ENCODE measurements at places on chromosomes 11 and 22.

- peak; percentile 53 for DNase-seq
These were observed 55.7 kb downstream of the MYH9 start for GRCh38 chr22:36331912-36332622.

- DNase-seq = peak; percentile 66
These were observed 20.5 kb downstream of the UBE2L3 start for GRCh38 chr22:21587803-21588611.

- DNase-seq = no peak
These were observed 214.0 kb downstream of the BRD1 start for GRCh38 chr22:49613511-49614270.

GRCh38 chr11:35485656-35486322 lies 39.6 kb downstream of the PAMR1 start:
- DNase-seq = peak; percentile 82

- no peak for DNase-seq
These were observed 420 bp upstream of the TRIM44 start for GRCh38 chr11:35662061-35662648.

DNA sequence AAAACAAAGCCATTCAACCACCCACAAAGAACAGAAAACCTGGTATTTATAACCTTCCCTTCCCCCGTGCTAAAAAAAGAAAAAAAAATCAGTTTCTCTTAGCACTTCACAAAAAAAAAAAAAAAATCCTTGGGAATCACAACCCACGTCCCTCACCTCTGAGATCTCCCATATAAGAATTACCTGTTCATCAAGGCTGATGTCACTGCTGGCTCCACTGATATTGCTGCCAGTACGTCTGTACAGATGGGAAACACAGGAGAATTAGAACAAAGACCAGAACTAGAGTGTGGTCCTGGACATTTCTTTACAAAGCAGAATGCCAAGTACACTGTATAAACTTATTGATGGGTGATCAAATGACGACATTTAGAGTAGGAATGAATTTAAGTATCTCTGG lies 14.9 kb downstream of the OSBP start:
- DNase-seq = no peak

DNA sequence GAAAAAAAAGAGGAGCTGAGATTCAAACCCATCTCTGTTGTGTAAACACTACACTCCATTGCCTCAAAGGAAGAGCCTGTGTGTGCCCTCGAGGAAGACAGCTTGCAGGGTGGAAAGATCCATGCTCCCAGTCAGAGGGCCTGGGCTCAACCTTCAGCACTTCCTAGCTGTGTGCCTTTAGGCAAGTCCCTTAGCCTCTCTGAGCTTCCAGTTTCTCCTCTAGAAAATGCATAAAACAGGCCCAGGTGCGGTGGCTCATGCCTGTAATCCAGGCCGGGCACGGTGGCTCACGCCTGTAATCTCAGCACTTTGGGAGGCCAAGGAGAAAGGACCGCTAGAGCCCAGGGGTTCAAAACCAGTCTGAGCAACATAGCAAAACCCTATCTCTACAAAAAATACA lies 4.6 kb upstream of the ARFGAP2 start:
- no peak for DNase-seq

GRCh38 chr11:47573321-47573720 lies 5.4 kb downstream of the KBTBD4 start:
- no peak for DNase-seq

GRCh38 chr22:41310336-41310735 lies 9.0 kb downstream of the ZC3H7B start:
- DNase-seq = no peak

- DNase-seq = no peak
These were observed 1103.5 kb upstream of the CCDC90B start for GRCh38 chr11:84389696-84390095.

GRCh38 chr11:11822946-11823345 lies 18.8 kb upstream of the USP47 start:
- DNase-seq = no peak

GRCh38 chr11:122750049-122750448 lies 88.3 kb upstream of the CRTAM start:
- DNase-seq = no peak

- no peak for DNase-seq
These were observed 39.4 kb downstream of the SIK3 start for GRCh38 chr11:117058761-117059261.

DNA sequence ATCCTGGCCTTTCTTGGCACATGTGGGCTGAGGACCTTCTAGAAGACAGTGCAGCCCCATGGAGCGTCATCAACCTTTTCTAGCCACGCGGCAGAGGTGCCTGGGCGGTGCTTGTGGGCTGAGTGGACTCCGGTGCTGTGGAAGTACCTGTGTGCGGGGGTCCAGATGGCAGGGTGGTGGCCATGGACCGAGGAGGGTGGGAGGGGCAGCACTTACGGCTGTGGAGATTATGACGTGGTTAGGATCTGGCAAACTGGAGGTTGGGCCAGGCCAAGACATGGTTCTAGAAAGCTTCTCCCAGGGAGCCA lies 2.0 kb downstream of the TUB start:
- DNase-seq = no peak

DNA sequence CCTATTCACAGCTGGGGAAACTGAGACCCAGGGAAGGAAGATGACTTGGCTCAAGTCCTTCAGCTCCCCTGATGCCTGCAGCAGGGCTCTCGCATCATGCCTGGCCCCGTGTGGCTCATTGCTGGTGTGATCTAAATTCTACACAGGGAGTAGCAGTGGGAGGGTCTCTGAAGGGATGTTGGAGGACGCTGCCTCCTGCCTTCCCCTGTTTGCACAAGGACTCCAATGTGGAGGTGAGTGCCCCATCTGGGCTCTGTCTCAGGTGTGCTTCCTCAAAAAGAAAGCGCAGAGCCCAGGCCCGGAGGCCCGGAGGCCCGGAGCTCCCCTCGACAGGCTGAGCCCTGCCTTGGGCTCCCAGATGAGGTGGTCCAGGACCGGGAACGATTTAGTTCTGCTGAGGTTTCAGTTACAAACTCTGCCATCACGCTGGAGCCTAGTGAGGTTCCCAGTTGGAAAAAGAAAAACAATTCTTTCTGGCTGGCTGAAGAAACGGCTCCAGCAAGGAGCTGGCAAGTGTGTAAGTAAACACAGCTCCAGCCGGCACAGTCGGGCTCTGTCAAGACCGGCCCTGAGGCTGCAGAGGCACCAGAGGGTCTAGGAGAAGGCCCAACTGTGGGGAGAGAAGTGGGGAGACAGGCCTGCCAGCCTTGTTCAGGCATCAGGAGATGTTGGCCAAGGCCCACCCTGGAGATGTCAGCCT lies 49.8 kb downstream of the NAT10 start:
- DNase-seq = no peak

GRCh38 chr22:40377931-40378330 lies 7.5 kb downstream of the SGSM3 start:
- DNase-seq = no peak

DNA sequence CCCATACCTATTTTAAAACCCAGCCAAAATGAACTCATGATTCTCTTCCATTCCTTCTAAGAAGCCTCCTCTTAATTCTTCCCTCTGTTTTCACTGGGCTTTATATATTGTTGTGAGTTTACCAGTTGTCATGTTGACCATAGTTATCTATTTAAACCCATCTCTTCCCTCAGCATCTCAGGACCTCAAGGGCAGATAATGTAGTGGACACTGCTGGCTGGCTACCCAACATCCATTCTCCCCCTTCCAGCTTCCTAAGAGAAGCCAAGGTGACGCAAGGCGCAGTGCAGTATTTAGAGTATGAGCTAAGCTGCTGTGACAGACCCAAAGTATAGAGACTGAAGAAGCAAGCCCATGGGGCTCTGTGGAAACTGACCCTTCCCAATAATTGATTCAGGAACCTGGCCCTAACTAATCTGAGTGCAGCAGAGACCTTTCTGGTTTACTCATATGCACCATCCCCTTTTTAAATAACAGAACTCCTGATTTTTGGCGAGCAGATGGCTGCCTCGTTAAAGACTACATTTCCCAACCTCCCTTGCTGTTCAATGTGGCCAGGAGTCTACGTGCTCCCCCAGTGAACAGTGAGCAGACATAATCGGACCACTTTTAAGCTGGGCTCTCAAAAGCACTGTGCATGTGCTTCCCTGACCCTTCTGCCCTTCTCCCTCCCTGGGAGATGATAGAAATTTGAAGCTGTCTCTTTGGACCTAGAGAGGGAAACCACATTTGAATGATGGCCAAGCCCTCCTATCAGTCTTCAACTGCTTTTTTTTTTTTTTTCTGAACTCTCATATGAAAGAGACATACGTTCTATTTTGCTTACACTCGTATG lies 28.1 kb upstream of the CREB3L1 start:
- DNase-seq = no peak

DNA sequence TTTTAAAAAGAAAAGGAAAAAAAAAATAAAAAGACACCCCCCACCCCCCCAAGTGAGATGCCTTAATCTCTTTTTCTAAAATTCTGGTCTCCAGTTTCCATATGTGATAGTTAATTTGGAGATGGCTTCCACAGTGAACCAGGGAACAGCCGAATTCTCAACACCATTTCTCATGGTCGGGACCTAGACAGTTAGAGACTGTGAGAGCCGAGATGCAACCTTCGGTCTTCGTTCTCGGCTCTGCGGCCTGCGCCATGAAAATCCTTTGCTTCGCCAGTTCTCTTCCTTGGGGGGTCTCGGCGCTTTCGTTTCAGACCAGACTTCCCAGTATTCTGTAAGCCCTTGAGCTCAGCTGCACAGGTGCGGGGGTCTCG lies 723 bp downstream of the CACNG2 start:
- no peak for DNase-seq

- no peak for DNase-seq
These were observed 104.0 kb upstream of the TOP3B start for GRCh38 chr22:22086501-22087158.

DNA sequence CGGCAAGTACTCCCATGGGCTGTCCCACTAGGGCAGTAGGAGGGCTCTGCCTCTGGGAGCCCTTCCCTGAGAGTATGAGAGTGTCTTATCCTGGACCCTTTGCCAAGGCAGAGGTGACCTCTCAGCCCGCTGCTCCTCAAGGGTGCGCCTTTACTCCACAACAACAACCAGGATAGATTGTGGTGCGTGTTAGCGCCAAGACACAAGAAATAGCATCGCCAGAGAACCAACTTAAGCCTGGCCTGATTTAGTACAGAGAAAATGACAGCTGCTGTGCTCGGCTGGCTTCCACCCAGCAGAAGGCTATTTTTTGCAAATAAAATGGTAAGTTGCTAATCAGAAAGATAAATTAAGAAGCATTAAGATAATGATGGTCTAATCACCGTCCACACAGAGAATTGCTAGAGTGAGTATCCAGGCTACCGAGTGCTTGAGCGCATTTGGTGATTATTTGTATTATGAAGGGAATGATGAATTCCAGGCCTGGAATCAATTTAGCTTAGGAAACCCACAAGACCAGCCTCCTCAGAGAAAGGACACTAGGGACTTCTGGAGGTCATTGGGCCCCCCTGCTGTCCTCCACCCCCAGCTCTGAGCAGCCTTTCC lies 119.8 kb downstream of the PKNOX2 start:
- DNase-seq = no peak

GRCh38 chr11:58493676-58494075 lies 14.2 kb downstream of the OR5B21 start:
- DNase-seq = no peak

GRCh38 chr22:45305456-45306075 lies 4.2 kb upstream of the FAM118A start:
- no peak for DNase-seq

- no peak for DNase-seq
These were observed 176.2 kb downstream of the SBF2 start for GRCh38 chr11:10117709-10118351.

DNA sequence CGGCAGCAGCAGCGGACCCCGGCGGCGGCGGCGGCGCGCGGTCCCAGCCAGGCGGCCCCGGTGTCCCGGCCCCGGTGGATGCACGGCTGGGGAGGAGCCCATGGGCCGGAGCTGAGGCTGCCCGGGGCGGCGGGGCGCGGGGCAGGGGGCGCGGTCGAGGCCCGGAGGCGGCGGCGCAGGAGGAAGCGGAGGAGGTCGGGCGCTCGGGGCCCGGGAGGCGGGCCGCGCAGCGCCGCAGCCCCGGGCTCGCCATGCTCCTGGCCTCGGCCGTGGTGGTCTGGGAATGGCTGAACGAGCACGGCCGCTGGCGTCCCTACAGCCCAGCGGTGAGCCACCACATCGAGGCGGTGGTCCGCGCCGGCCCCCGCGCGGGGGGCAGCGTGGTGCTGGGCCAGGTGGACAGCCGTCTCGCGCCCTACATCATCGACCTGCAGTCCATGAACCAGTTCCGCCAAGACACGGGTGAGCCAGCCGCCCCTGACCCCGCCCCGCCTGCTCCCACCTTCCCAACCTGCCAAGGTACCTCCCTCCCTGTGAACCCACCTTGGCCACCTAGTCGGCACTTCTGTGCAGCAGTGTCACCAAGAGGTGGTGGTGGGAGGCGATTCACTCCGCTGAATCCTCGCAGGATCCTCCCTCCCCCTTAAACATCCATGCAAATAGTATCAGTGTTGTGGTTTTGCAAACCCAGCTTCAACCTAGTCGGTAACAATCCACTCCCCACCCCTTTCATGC lies 580 bp downstream of the DTX4 start:
- DNase-seq = peak; percentile 26

- no peak for DNase-seq
These were observed 896.9 kb downstream of the KCNA4 start for GRCh38 chr11:29119707-29120618.

- no peak for DNase-seq
These were observed 10.8 kb upstream of the CECR2 start for GRCh38 chr22:17358415-17358814.

- no peak for DNase-seq
These were observed 531 bp upstream of the MEN1 start for GRCh38 chr11:64810891-64811272.

DNA sequence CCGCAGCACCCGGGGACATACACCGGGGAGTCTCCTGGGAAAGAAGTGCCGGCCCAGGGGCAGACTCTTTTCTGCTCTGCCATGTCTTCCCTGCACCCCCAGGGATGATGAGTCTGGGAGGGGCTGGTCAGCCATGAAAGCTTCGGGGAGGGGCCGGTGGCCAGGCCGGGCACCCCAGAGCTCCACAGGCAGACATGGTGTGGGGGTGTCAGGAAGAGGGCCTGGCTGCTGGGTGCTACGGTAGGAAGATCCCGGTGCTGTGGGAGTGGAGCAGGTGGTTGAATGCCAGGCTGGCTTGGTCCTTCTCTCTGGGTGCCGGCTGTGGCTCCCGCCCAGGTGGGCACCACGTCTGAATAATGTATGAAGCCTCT lies 17.4 kb downstream of the LSP1 start:
- no peak for DNase-seq

DNA sequence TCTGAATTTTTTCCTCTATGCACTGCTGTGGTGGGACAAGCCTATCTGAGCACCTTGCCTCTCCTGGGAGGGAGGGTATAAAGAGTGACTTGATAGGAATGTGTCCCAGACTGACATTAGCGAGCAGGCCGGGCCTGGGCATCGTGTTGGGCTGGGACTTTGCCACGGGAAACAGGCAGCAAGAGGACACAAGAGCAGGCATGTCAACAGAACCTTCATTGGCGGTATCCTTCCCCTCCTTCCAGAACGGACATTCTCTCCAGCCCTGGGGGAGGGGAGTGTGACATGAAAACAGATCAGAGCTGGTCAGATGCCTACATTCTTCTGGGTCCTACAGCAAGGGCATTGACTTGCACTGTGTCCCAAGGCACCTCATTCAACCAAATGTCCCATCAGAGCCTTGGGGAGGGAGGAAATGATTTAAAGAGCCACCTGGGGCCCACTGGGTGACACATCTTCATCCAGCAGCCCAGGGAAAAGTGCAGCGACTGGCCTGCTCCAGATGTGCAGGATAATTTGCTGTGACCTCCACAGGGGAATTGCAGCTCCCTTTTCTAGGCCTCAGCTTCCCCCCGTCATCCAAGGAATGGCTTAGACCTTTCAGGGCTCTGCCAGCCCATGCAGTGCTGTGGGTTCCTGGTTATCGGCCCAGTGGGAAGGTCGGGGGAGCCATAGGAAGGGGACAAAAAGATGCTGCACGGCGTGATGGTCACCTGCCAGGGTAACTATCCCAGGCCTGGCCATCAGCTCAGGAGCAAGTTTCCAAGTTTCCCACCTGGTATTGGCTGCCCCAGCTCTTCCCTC lies 21.8 kb upstream of the UVRAG start:
- DNase-seq = no peak

All from stimulated activated CD4-positive, alpha-beta T cell treated with anti-CD3 and anti-CD28 coated beads, Interleukin-4, amount 100 ng/mL, for 24 hours (primary cell).